SK-N-DZ (cell line): ENCODE measurements at places on chromosomes 5 and 9.
A peak's percentile ranks its signal among the peaks of the same experiment; 100 is the strongest.

- DNase-seq: no peak
These were observed 165.5 kb downstream of the DAB2IP start for GRCh38 chr9:121816845-121817450.

DNA sequence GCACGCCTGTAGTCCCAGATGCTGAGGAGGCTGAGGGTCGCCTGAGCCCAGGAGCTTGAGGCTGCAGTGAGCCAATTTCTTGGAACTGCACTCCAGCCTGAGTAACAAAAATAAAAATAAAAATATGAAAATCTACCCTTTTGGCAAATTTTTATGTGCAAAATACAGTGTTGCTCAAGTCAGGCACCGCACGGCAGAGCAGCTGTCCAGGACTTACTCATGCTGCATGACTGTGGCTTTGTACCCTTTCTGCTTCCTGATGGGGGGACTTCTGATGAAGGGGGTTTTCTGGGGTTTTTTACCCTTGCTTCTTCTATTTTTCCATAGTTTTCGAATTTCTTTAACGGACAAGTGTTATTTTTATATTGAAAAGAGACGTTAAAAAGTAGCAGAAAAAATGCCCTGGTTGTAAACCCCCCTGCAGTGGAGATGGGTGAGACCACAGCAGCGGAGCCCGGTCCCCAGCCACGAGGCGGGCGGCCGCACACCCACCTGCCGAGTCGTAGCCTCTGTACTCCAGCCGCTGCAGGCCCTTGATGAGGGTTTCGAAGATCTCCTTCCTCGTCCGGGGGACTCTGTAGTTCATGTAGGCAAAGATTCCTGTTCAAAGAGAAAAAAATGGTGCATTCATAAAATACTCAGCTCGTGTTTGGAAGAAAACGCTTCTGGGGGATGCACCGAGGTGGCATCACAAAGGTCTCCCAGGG, 15.0 kb downstream of the GFPT2 start:
- no peak for DNase-seq

GRCh38 chr5:123285122-123286023, 137.8 kb downstream of the CEP120 start:
- DNase-seq: peak; percentile 39

DNA sequence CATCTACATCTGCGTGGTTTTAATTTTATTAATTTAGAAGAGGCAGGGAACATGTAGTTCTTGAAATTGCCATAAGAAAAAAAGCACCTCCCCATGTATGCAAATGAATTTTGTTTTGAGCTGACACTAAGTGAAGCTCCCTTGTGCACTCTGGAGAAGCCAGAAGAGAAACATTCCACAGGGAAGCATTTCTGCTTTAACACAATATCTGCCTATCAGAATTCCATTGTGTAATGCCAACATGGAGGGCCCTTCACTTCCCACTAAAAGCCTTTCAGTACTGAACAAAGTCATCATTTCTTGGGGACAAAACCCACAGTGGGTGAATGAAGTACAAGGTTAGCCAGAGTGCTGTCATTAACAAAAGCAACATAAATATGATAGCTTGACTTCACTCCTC, 59.7 kb downstream of the PRELID2 start:
- DNase-seq: no peak

DNA sequence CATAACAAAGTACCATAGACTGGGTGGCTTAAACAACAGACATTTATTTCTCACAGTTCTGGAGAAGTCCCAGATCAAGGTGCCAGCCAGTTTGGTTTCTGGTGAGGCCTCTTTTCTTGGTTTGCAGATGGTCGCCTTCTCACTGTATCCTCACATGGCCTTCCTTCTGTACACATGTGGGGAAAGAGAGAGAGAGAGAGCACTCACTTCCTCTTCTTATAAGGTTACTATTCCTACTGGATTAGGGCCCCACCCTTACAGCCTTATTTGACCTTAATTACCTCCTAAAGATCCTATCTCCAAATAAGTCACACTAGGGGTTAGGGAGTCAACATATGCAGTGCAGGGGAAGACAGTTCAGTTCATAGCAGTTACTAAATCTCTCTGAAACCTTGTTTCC, 205.6 kb upstream of the GDNF start:
- no peak for DNase-seq
